ENCODE measurements at places on chromosomes 3 and 15.

DNA sequence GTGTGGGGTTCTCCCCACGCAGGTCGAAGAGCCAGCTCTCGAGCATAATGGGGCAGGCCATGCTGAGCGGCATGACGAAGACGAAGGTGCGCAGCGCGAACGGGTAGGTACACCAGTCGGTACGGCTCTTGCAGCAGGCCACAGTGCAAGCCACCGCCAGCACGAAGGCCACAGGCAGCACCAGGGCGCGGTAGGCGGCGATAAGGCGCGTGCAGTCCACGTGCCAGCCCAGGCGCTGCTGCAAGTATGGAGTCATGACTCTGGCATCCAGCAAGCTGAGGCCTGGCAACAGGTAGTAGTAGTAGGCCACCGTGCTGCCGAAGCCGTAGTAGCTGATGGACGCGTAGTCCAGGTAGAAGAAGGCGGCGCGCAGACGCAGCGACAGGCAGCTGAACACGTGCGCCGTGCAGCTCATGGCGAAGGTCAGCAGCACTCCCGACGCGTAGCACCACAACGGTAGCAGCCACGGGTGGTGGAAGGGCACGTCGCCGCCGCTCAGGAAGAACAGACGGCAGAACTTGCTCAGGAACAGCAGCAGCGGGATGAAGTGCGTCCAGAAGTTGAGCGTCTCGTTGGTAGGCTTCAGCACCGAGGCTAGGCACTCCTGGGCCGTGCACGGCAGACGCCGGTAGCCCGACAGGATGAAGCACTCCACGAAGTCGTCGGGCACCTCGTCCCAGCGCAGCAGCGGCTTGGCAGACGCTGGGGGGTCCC, 797 bp downstream of the PAQR9 start:
- DNase-seq, result no peak

GRCh38 chr3:37082317-37082716, 89.0 kb downstream of the MLH1 start:
- DNase-seq, result no peak

DNA sequence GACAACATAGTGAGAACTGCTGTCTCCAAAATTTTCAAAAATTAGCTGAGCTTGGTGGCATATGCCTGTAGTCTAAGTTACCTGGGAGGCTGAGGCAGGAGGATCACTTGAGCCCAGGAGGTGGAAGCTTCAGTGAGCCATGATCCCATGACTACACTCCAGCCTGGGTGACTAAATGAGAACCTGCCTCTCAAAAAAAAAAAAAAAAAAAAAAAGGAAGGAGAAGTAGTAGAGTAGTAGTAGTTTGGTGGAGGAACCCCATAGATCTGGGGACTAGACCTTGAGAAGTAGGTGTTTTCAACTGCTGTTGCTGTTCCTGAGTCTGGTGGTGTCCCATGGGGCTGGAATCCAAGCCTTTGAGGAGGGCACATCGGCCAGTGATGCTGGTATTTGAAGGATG, 38.4 kb upstream of the UBE2E2 start:
- no peak for DNase-seq

GRCh38 chr3:126676919-126677705, 22.2 kb upstream of the TXNRD3 start:
- DNase-seq, result no peak

- DNase-seq, result peak; percentile 66
These were observed 71.9 kb upstream of the SPATA12 start for GRCh38 chr3:56988458-56989168.

DNA sequence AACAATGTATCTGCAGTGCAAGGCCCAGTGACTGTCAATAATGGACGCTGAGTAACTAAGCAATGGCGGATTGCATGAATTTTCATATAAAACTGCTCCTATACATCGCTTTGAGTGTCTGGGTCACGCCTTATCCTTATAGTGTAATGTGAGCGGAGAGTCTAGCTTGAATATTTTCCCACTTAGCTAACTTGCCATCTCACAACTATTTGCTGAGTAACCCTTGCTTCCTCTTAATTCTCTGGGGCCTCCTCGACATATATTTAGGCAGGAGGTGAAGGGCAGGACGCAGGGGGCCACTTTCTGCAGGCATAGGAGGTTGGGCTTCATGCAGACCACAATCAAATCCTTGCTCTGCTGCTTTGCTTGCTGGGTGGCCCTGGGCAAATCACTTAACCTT, 24.0 kb downstream of the ST8SIA2 start:
- no peak for DNase-seq

DNA sequence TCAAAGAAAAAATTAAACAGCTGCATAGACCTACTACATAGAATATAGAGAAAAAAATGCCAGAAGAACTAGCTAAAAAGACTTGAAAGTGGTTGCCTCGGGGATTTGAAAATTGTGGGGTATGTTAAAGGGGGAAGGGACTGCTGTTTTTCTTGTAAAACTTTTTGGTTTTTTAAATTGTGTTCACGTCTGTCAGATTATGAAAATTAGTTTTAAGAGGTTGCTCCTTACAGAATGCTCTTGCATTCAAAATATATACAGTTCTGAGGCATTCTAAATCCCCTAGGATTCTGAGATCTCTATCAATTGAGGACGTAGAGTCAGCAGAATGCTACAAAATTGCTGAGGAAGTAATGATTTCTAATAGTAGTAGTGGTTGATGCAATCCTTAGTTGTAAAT, 28.6 kb downstream of the PIAS1 start:
- no peak for DNase-seq

DNA sequence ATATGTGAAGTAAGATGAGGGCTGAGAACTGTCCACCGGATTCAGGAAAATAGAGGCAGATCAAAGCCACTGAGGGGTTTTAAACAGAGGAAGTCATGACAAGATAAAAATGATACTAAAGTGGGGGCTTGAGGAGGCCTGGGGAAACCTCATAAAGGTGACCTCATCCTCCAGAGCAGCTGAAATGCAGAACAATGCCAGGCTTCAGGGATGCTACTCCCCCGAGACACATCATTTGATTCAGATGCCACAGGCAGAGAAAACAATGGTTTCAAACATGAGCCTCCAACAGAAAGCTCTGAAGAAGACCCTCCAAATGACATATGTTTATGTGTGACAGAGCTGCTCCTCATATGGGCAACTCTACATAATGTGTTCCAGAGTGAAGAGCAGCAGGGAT, 6.4 kb downstream of the CFAP20DC start:
- DNase-seq, result no peak

GRCh38 chr15:27928386-27928785, 170.7 kb downstream of the OCA2 start:
- DNase-seq, result no peak

- DNase-seq, result no peak
These were observed 35.1 kb downstream of the P2RY1 start for GRCh38 chr3:152870027-152870426.

DNA sequence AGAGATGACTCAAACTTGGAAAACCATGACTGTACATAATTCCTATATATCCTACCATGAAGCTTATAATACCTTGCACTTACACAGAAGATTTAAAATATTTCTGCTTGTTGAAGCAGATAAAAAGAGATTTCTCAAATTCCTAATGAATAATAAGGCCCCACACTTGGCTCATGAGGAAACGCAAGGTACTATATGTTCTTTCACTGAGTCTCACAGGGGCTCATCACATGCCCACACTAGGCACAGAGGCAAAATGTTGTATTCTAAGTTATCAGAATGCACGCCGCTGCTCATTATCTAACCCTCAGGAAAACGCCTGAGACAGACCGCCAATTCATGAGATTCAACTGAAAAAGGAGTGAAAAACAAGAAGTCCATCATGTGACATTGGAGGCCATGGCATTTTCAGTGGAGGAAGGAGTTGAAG, 5.6 kb downstream of the MYO1E start:
- DNase-seq, result no peak

GRCh38 chr3:77320514-77320913, 280.6 kb downstream of the ROBO2 start:
- no peak for DNase-seq

DNA sequence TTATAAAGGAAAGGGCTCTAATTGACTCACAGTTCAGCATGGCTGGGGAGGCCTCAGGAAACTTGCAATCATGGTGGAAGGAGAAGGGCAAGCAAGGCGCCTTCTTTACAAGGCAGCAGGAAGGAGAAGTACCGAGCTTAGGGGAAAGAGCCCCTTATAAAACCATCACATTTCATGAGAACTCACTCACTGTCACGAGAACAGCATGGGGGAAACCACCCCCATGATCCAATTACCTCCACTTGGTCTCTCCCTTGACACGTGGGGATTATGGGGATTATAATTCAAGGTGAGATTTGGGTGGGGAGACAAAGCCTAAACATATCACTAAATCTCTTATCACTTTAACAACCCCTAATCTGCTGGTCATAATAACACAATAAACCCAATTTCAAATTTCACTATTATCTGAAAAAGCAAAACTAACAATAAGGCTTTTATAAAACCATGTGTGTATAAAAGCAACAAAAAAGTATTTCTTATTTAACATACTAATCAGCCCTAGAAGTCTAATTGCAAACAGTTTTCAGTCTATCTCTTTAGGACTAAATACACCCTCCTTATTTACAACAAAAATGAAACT, 43.2 kb downstream of the SCAPER start:
- DNase-seq, result no peak

DNA sequence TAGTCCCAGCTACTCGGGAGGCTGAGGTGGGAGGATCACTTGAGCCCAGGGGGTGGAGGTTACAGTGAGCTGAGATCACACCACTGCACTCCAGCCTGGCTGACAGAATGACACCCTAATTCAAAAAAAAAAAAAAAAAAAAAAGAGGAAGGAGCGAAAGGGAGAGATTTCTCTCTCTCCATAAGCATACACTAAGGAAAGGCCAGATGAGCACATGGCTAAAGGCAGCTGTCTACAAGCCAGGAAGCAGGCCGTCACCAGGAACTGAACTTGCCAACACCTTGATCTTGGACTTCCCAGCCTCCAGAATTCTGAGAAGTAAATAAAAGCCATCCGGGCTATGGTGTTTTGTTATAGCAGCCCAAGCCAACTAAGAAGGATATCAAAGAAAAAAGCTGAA, 7.5 kb downstream of the SRGAP3 start:
- DNase-seq, result no peak

DNA sequence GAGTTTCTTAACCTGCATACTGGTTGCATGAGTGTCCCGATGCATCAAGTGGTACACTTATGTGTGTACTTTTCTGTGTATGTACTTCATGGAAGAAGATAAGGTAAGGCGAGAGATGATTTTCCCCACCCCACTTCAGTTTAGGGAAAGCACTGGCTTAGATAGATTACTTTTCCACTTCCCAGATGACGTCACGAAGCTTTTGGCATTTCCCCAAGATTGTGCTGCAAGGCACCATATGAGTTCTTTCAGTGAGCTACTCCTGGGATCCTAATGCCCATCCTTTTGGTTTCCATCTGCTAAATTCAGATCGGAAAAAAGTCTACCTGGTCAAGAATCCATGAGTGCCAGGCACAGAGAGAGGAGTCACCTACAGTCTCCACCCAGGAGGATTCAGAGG, 4.5 kb downstream of the IL17RB start:
- no peak for DNase-seq

DNA sequence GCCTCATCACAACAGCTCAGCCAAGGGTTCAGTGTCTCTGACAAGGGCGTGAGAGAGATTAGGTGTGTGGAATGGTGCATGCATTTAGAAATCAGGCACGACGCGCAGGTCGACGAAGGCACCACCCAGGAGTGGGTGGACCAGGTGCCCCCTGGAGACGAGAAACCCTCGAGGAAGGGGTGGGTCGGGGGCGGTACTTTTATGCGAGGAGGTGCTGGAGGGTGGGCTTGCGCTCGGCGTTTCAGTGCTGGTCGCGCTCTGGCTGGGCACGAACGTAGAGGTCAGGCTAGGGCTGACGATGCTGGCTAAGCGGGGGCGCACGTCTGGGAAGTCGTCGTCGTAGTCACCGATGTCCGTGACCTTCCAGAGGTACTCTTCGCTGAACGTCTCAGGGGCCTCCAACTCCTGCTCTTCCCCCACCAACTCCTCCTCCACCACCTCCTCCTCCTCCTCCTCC, 393 bp downstream of the ERICH6 start:
- peak; percentile 14 for DNase-seq

DNA sequence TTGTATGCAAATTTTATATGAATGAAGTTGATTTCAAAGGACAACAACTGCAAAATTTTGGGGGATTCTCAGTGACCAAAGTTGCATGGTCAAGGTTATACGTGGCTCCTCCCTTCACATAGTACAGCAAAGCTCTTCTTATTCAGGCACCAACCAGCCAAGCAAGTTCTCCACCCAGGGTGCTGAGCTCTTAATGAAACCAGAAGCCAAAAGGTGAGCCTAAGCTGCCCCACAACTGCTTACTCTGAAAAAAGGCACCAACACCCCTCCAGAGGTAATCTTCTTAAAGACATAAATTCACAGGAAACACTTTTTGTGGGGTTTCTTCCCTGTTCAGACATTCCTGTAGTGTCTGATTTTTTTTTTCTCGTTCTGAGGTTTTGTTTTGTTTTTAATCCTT, 106.1 kb upstream of the GMNC start:
- no peak for DNase-seq
